ENCODE measurements at places on chromosomes 7 and 10. TPM values are rescaled to one million over a fixed set of nuclear protein-coding genes. Genes with fewer than 3 reads are reported as not detected.

LBX1 gene
- 1.7 TPM for total RNA-seq

KNDC1 gene
- not detected for total RNA-seq

GNGT1 gene
- not detected for total RNA-seq

CAV2 gene
- total RNA-seq, result 316 TPM

LOXL4 gene
- 0.46 TPM for total RNA-seq

COMTD1 gene
- total RNA-seq, result 11.5 TPM

LMBR1 gene
- 52.0 TPM for total RNA-seq

AGR2 gene
- total RNA-seq, result not detected

PLEKHS1 gene
- not detected for total RNA-seq

Measured in LHCN-M2 (cell line).